Right hindlimb (tissue), 1 donor: ENCODE measurements at places on chromosomes 2 and 18.

DNA sequence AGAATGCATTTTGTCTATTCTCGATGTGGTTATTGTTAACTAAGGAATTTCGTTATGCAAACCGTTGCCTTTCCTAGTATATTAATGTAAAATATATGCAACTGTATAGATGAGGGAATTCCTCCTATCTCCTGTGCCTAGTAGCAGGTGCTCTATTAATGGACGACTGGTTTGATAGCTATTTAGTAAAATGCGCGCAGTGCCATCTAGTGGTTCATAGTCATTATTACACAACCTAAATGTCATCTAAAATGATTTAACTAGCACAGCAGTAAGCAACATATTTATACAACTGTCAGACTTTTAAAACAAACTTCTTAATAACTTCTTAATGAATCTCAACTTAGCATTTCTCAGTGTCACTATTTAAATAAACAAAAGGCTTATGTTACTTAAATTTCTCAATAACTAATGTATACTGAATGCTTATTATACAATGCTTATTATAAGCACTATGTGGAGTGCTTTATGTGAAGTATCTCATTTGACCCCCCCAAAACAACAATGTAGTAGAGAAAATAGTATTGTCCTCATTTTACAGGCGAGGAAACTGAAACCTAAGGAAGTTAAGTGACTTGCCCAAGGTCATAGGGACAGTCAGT is 77.9 kb downstream of the DTNA start:
- no peak for DNase-seq

GRCh38 chr2:143545949-143546255 is 416.7 kb downstream of the ARHGAP15 start:
- peak; percentile 45 for DNase-seq

GRCh38 chr2:136029149-136029548 is 43.7 kb upstream of the DARS1 start:
- DNase-seq: no peak

- DNase-seq: no peak
Measured at GRCh38 chr2:24707143-24707542, 86.0 kb downstream of the PTRHD1 start.

- no peak for DNase-seq
Measured at GRCh38 chr2:189542145-189542882, 38.3 kb downstream of the SLC40A1 start.

GRCh38 chr2:109057686-109058085 is 68.7 kb upstream of the EDAR start:
- DNase-seq: no peak

GRCh38 chr2:50006327-50006726 is 852.0 kb upstream of the FSHR start:
- DNase-seq: no peak

DNA sequence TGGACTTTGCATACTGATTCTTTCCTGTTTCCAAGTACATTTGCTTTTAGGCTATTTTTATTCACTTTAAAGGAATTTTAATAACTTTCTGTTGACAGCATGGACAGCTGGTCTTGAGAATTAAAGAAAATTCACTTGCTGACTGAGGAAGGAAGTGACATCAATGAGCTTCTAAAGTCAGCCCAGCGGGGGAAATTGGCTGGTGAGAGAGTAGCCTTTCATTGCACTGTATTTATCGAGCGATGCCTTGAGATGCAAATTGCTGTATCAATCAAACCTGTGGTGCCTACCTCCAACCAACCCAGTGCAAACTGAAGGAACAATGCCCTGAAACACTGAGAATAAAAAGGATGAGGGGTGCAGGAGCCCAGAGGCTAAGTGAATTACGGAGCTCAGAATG is 91.4 kb upstream of the AQP4 start:
- no peak for DNase-seq

- no peak for DNase-seq
Measured at GRCh38 chr2:208360259-208361076, 46.1 kb upstream of the PTH2R start.

DNA sequence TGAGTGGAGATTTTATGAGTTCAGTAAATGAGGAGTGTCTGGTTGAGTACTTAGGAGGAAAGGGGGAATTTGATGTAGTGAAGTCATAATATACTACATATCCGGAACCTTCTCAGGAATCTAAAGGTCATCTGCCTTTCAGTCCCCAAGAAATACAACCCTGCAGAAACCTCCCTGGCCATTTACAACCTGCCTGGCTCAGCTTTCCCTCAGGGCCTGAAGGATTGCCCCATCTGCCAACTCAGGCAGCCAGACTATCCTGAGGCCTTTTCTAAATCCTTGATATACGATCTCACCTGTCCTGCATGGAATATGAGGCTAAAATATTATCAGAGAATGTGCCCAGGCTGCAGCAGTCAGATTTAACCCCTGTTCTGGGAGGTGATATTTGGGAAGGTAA is 165.4 kb upstream of the SPOPL start:
- no peak for DNase-seq

DNA sequence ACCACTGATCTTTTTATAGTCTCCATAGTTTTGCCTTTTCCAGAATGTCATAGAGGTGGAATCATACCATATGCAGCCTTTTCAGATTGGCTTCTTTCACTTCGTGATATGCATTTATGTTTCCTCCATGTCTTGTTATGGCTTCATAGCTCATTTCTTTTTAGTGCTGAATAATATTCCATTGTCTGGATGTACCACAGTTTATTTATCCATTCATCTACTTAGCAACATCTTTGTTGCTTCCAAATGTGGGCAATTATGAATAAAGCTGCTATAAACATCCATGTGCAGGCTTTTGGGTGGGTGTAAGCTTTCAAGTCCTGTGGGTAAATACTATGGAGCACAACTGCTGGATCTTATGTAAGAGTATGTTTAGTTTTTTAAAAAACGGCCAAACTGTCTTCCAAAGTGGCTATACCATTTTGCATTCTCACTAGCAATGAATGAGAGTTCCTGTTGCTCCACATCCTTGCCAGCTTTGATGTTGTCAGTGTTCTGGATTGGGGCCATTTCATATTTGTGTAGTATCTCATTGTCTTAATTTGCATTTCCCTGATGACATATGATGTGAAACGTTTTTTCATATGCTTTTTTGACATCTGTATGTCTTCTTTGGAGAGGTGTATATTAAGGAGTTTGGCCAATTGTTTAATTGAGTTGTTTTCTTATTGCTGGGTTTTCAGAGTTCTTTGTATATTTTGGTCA is 20.6 kb downstream of the STPG4 start:
- DNase-seq: no peak

DNA sequence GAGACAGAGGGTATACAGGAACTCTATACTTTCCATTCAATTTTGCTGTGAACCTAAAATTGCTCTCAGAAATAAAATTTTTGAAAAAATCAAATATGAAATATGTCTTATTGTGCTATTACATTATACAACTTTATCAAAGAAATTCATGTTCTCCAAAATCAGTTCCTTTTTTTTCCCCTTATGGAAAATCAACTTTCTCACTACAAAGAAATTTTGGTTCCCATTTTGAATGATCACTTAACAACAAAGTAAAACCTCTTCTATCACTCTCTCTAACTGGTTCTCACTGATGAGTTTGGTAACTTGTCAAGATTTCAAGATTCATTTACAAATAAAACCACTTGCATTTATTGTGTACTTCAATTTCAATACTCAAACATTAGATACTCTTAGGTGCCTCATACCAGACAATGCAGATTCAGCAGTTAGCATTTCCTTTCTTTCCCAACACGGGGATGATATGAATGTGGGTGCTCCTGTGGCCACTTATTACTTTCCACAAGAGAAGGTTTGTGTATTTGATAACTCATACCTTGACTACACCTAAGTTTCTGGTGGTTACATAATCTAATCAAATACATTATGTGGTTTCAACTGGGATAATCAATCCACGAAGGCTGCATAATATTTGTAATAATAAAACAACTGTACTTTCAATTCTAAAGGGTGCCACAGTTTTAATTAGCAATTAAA is 6.4 kb downstream of the PSME4 start:
- no peak for DNase-seq

DNA sequence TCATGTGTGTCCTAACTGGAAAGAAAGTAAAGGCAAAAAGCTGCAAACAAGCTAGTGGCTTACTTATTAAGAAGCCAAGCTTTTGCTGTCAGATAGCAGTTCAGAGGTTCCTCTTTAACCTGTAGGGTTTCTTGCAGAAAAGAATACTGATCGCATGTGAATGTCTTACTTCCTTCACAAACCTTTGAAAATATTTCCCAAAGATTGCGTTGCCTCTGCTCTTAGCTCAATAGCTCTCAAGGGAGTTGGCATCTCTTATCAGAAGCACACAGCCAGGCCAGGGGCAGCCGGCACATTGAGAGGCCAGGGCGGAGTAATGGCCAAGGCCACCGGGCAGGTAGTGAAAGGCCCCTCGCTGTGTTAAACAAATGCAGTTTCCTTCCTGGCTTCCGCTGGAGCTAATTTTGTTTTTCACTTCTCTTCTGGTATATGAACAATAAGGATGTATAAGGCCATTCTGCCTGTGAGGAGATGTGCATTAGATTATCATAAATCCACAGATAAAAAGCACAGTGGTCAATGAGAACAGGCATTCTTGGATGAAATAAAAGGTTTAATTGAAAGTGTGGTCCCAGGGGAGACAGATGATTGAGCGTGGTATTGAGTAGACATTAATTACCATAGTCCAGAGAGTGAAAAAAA is 542.4 kb upstream of the NRP2 start:
- DNase-seq: peak; percentile 35

DNA sequence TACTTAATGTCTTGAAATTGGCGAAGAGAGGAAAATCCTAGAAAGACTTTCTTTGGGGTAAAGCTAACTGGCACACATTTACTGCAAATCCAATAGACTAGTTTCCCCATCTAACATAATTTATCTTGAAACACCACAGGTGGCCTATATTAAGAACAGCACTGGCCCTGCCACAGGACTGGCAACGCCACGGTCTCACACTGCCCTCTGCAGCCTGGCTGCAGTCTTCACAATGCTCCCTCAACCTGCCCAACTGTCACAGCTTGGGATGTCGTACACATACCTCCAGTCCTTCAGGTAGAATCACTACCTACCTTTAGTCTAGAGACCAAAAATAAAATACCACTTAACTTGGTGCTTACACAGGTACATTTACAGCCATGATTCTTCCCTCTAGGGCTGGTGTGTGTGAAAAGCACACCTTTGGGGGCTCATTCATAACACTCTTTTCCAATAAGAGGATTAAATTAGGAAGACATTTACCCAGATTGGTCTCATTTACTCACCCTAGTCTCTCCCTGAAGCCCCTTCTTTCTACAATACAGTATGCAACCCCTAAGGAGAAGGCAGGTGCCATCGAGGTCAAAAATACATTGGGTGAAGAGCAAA is 222.2 kb downstream of the C1D start:
- DNase-seq: peak; percentile 76

- peak; percentile 89 for DNase-seq
Measured at GRCh38 chr2:207166349-207167098, 776 bp upstream of the KLF7 start.

DNA sequence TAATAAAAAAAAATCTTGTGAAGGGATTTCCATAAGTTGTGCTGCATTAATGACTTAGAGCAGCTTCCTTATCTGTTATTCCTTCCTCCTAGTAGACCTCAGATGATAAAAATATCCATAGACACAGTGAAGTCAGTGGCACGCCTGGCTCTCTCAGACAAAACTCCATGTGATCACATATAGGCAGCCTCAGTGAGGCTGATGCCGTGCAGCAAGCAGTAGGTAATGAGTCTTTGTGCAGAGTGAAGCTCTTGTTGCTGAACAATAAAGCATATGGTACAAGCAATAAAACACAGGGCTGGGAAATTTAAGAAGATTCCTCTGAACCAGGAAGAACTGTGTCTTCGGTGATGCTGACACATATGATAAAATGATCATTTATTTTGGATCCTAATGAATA is 102.7 kb downstream of the CSRNP3 start:
- DNase-seq: peak; percentile 47

DNA sequence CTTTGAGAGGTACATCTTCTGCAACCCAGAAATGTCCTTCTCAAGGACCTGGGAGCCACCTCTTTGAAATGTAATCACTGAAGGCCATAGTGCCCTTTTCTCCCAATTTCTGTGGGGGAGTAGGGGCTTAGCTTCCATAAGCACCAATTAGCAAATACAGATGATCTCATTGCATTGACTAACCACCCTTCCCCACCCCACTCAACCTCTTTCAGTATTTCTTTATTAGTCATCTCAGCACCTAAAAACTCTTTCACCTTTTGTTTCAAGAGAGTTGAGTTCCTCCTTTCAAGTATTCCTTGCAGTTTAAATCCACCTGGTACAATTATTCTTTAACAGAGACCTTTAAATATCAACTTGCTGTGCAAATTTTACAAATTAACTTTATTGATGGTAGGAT is 1011.8 kb upstream of the CDH2 start:
- no peak for DNase-seq

DNA sequence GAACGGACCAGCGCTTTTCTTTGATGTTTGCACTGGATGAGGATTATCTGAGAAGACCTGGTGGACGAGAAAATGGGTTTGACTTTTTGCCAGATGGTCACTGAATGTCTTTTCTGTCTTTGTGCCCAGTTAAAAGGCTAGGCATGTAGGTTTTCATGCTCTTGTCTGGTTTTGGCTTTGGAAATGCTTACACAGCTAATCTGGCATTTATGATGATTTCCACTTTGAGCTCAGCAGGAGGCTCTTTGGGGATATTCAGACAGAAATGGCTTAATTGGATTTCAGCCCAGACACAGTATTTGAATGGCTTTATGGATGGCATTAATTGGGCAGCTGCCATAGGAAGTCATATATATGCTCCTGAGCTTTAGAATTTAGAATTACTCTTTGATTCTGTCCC is 59.6 kb downstream of the NCK2 start:
- DNase-seq: no peak

- DNase-seq: no peak
Measured at GRCh38 chr2:130373808-130374365, 18.0 kb downstream of the PTPN18 start.

DNA sequence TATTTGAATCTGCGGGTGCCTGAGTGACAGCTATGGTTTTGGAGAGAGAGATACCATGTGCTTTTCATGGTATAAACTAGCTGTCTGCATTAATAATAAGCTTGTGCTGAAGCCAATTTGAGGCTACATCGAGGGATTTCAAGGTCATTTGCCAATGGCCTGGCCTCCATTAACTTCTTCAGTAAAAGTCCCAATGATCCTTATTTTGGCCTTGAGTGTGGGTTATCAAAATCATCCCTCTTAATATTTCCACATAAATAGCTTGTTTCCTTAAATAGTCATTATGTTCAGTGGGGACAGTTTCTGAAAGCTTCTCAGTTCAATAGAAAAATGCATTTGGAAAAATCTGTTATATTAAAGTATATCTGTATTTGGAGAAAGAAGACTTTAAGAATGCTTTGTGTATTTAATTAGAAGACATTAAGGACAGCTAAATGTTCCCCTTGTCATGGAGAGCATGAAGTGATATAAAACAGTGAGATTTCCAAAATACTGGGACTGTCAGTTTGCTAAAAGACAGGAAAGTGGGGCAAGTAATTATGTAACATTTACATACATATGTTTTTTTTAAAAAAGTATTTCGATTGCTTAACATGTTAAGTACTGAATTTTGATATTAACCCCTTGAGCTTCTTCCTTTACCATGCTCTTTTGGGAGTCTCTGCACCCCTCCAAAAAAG is 355.5 kb upstream of the ZEB2 start:
- DNase-seq: no peak

- no peak for DNase-seq
Measured at GRCh38 chr18:59876310-59876626, 23.5 kb upstream of the PMAIP1 start.

- DNase-seq: no peak
Measured at GRCh38 chr2:26000561-26001082, 18.3 kb upstream of the KIF3C start.

GRCh38 chr18:11146947-11147345 is 2.4 kb downstream of the PIEZO2 start:
- DNase-seq: no peak
